Stimulated activated CD4-positive, alpha-beta T cell treated with anti-CD3 and anti-CD28 coated beads, Interleukin-1b, Interleukin-23, amount 100 ng/mL, for 48 hours (primary cell): ENCODE measurements at places on chromosomes 1 and 21.
A peak's percentile ranks its signal among the peaks of the same experiment; 100 is the strongest.

- DNase-seq = no peak
Measured at GRCh38 chr1:174795806-174796205, 203.9 kb upstream of the CACYBP start.

DNA sequence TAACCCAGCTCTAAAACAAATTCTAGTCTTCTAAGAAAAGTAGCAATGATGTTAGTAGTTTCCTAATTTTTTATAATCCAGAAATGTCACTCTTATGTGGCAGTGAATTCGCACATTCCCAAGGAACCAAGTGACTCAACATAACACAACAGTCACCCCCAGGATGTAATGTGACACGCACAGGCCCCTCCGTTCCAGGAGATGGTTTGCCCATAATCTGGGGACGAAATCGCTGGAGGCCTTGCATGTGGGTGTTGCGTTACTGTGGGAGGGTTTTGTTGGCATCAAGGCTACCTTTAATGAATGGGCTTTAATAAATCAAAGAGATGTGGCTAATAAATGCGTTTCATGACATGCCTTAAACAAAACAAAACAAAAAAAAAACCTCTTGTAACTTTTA, 50.9 kb downstream of the EVA1C start:
- DNase-seq = no peak

DNA sequence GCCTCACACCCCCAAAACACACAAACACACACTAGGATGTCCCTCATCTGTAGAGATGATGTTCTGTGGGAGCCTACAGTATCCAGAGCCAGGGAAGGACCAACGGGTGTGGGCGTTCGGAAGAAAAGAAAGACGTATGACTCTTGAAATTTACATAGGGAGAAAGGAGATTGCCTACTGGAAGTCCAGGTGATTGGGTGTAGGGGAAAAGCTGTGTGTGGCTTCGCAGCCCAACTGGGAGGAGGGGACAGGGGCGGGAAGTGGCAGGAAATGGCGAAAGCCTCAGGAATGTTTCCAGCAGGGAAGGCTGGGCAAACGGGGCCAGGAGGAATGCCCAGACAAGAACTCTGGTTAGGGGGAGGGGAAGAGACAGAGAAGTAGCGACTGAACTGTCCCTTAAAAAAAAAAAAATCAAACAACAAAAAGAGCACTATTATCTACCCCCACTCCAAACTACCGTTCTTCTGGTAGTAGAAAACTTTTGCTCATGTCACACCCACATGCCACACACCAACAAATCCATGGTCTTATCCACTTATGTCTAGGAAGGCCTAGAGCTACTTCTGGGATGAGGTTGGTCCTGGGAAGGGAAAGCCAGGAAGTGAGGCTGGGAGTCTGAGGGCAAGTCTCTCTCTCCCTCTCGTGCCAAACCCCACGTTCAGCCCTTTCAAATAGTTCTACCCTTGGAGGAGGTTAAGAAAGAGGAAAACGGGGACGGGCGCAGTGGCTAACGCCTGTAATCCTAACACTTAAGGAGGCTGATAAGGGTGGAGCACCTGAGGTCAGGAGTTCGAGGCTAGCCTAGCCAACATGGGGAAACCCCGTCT, 1.8 kb upstream of the CKS1B start:
- DNase-seq = no peak

GRCh38 chr1:26949926-26950319, 10.3 kb downstream of the KDF1 start:
- DNase-seq = no peak

DNA sequence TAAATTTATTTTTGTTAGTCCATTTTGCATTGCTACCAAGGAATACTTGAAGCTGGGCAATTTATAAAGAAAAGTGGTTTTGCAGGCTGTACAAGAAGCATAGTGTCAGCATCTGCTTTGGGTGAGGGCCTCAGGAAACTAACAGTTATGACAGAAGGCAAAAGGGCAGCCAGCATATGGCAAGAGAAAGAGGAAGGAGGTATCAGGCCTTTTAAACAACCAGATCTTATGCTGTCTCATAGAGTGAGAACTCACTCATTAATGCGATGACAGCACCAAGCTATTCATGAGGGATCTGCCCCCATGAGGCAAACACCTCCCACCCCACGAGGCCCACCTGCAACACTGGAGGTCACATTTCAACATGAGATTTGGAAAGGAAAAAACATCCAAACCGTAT, 898.4 kb downstream of the KCNT2 start:
- DNase-seq = no peak

GRCh38 chr1:232767305-232768074, 37.7 kb upstream of the MAP10 start:
- DNase-seq = no peak

DNA sequence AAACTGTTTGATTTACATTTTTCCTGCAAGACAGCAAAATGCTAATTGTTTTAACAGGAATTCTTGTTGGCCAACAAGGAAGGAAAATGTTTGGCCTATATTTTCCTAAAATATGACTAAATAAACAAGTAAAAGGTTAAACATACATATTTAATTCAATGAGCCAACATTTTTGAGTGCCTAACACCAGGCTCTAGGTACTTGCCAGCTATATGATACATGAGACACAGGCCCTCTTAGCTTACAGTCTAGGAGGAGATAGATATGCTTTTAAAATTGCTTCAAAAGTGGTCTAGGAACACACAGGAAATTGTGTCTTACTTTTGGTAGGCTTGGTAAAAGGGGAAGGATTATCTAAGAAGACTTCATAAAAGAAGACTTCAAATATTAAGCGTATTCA, 50.9 kb downstream of the PIGK start:
- DNase-seq = no peak

GRCh38 chr1:168405906-168406549, 125.4 kb downstream of the TBX19 start:
- DNase-seq = no peak

GRCh38 chr1:162849711-162850110, 11.3 kb downstream of the CCDC190 start:
- DNase-seq = no peak

DNA sequence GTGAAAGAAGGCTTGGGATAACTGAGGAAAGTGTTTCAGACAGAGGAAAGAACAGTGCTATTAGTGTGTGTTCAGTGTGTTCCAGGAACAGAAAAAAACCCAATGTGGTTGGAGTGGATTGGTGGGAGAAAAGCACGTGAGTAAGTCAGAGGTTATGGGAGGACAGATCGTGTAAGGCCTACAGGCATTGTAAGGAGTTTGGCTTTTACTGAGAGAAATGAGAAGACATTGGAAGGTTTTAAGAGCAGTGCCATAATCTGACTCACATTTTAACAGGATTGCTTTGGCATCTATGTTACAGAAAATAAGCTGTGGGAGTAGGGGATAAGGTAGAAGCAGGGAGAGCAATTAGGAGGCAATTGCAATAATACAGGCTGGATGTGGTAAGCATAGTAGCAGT, 4.8 kb downstream of the ARPC5 start:
- no peak for DNase-seq

DNA sequence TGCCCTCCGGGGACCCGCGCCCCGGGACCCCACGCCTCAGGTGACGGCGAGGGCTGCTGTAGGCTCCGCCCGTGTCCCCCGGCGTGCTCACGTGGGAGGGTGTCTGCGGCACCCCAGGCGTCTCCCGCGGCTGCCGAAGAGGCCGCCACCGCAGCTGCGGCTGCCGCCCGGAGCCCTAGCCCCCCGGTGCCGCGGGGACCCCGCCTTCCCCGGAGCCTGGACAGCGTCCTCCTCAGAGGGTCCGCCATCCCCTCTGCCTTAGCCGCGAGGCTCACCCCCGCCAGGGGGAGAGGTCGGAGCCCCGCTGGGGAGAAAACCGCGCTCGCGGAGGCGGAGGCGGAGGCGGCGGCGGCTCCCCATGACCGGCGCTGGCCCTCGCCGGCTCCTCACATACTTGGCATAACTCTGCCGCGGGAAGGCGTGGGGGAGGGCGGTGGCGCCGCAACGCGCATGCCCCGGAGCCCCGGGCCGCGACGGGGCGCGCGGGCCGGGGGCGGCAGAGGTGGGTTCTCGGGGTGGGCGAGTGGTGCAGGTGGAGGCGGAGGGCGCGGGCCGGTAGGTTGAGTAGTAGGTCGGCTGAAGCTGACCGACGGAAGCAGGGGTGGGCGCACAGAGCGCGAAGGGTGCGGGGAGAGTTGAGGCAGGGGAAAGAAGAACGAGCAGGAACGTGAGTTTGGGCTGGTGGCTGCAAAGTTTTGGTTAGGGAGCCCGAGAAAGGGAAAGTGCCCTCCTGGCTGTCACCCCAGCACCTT, 700 bp upstream of the SYDE2 start:
- DNase-seq = peak; percentile 53

DNA sequence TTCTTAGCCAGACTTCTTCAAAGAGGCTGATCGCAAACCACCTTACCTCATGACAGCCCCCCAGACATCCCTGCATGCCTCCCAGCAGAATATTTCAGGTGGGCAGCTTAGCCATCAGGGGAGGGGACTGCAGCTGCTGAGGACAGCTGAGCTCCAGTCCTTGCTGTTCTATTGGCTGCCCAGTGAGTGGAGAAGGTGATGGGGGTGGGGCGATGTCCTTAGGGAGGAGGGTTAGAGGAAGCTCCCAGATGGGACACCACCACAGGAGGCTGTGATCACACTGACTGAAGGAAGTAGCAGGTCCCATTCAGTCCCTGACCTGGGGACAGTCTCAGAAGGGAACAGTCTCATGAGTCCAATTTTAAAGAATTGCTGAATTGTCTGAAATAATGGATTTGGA, 38.3 kb downstream of the GJA5 start:
- no peak for DNase-seq

DNA sequence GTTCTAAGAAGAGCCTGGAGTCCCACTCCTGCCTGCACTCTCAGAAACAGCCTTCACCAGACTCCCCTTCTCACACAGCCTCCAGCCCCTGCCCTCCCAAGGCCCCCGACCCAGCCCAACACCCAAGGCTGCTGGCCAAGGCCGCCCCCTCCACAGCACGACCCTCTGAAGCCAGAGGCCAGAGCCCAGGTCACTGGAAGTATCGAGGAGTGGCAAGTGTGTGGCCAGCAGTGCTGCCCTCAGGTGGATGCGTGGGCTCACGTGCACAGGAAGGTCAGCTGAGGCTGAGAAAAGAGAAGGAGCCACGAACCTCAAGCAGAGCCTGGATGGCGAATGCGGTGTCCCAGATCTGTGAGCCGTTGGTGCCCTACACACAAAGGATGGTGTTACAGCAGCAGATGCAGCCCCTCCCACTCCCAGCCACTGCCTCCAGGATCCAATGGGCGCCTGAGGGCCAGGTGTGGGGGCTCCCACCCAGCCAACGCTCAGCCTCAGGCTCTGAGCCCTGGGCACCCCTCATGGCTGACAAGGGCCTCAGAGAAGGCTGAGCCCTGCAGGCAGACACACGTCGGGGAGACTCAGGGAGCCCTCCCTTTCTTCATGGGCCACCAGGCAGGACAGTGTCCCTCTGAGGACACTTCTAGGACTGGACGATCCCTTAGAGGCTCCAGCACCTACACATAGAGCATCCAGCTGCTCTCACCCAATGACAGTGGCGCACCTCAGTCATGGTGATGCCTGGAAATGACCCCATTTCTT, 18.0 kb downstream of the LSS start:
- DNase-seq = no peak

- no peak for DNase-seq
Measured at GRCh38 chr1:86822459-86822858, 91.5 kb downstream of the SELENOF start.
